Right ventricle myocardium inferior (tissue), 1 donor: ENCODE measurements at places on chromosomes 2 and 18. TPM values are rescaled to one million over a fixed set of nuclear protein-coding genes. Genes with fewer than 3 reads are reported as not detected.

DNA sequence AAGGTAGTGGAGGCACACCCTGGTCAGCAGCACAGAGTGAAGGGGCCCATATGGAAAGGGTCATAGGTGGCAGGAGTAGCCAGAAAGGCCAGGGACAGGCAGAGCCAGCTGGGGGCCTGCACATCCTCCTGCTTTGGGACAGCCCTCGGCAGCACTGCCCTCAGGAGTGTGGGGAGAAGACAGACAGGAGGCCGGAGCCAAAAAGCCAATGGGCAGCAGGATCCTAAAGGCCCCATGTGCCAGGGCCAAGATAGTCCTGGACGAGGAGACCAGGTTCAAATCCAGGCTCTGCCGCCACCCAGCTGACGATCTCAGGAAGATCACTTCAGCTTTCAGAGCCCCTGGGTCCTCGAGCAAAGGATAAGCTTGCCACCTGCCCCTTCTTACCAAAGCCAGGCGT lies 220.1 kb downstream of the TMEM163 start:
- no peak for DNase-seq

The SERPINB3 gene
- not detected for total RNA-seq

The DSC1 gene
- total RNA-seq: 3.0 TPM

DNA sequence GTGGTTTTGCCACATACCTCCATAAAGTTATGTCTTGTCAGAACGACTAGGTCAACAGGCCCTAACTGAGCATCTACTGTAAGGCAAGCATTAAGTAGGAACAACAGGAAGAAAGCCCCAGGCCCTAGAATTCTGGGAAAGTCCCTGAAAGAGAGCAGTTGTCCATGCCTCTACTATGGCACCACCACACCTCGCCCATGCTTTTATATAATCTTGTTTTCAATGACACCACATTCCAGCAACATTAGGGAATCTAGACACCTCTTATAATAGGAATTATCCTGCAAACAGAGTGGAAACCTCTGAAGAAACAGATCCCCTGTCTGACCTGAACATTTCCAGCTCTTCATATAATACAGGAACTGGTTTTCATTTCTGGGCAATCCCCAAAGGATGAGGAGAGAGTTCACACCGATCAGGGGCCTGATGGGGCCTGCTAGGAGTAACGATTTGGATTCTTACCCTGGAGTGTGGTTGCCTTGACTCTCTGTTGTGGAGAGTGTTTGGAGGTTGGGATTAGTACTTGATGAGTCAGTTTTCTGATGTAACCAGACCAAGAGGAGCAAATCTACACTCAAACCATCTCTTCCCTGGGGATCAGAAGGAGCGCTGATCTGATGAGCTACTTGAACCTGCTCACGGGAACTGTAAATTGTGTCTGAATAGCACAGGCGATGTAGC lies 31.9 kb upstream of the CEP68 start:
- no peak for DNase-seq

The SCN2A gene
- 0.16 TPM for total RNA-seq

The KIF1A gene
- total RNA-seq: 1.5 TPM

The IL36RN gene
- total RNA-seq: not detected

- DNase-seq: no peak
Measured at GRCh38 chr2:102159295-102159694, 16.7 kb downstream of the IL1R1 start.

DNA sequence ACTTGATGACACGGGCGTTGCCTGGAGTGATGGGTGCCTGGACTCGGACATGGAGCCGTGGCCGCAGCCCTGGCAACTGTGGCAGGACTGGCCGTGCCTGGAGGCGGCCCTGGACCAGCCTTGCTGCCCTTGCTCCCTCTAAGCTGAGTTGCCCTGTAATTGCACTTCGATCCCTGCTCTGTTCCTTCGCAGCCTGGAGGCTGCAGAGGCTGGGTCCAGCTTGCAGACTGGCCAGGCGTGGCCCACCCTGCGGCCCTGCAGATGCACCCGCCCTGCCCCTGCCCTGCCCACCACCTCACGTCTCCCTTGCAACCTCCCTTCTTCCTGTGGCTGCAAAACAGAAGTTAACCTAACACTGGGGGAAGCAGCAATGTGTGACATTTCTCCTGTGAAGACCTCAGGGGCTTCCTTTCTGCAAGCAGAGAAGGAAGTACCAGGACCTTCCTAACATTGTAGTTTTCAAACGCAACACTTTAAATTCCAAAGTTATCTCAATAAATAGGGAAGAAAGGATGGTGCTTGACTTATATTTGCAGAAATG lies 174.6 kb upstream of the TPO start:
- no peak for DNase-seq

- DNase-seq: no peak
Measured at GRCh38 chr2:174445248-174445647, 41.6 kb downstream of the GPR155 start.

DNA sequence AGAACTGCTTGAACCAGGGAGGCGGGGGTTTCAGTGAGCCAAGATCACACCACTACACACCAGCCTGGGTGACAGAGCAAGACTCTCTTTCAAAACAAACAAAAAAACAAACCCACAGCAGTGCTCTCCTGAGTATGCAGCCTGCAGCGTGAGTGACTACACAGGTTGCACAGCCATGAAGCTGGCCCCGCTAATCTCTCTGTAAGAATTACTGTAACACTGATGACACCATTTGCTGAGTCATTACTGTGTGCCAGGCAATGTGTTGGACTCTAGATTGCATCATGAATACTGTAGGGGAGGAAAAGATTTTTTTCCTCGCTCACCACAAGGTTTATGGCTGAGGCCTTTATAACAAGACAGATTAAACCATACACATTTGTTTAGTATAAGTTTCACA lies 118.6 kb upstream of the ATP8B1 start:
- DNase-seq: no peak

The RIT2 gene
- total RNA-seq: not detected

The KCNG2 gene
- total RNA-seq: not detected

DNA sequence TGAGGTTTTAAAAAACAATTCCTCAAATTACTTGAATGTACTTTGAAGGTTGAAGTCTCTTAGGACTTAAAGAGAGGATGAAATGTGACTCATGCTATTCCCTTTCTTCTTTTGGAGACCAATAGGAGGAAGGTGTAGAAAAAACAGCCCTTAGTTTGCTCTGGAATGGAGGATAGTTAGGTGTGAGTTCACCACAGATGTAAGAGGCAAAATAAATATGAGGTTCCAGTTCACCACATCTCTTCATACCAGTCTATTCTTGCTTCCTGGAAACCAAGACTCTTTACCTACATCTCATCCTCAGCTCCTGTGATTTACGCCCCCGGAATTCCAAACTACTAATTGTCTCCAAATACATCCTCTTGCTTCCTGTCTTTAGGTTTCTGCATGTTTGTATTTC lies 77.5 kb upstream of the TTC21B start:
- DNase-seq: no peak

DNA sequence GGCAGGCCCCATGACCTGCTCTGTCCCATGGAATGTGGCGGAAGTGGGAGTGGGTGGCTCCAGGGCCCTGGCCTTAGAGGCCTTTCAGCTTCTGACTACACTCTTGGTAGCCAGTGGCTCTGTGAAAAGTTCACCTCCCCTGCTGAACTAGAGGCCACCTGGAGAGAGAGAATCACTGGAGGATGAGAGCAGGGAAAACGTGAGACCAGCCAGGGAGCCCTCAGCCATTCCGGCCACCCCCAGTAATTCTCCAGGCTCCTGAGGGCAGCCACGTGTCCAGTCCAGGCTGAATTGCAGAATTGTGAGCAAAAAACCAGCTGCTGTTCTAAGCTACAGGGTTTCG lies 10.5 kb downstream of the COLEC12 start:
- DNase-seq: no peak

The LRATD1 gene
- total RNA-seq: 2.5 TPM

The ACP1 gene
- total RNA-seq: 79.2 TPM

The RBKS gene
- total RNA-seq: 4.0 TPM

The KCNJ13 gene
- not detected for total RNA-seq

The CCDC148 gene
- 0.78 TPM for total RNA-seq

The CASP10 gene
- total RNA-seq: 6.2 TPM

The TDRD15 gene
- total RNA-seq: not detected

GRCh38 chr18:52237551-52237950 lies 102.4 kb upstream of the DCC start:
- no peak for DNase-seq

The CHST9 gene
- 8.3 TPM for total RNA-seq

DNA sequence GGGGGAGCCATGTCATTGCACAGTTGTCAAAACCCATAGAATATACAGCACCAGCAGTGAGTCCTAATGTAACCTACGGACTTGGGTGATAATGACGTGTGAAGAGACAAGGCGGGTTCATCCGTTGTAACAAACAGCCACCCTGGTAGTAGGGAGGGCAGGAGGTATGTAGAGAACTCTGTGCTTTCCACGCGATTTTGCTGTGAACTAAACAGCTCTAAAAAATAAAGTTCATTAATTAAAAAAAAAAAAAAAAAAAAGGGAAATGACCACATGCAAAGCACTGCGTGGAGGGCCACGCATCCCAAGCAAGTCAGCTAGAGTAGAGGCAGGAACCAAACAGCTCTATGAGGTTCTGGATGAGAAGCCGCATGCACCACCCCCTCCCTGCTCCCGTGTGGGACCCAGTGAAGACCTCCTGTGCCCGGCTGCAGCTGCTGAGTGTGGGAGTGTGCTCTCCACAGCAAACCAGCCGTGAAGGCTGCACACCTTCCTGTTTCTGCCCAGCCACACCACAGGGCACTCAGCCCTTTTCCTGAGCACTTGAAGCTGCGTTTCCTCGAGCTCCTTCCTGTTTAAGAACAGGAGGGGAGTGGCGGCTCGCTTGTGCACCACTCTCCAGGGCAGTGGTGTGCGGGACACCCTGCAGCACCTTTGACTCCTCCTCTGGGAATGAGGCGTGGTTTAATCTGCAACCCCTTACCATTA lies 65.6 kb downstream of the ODC1 start:
- peak; percentile 81 for DNase-seq

The KCNK3 gene
- 4.5 TPM for total RNA-seq

- no peak for DNase-seq
Measured at GRCh38 chr18:76727589-76727988, 94.8 kb upstream of the ZNF236 start.

- DNase-seq: no peak
Measured at GRCh38 chr2:121358291-121358690, 73.3 kb upstream of the TFCP2L1 start.

DNA sequence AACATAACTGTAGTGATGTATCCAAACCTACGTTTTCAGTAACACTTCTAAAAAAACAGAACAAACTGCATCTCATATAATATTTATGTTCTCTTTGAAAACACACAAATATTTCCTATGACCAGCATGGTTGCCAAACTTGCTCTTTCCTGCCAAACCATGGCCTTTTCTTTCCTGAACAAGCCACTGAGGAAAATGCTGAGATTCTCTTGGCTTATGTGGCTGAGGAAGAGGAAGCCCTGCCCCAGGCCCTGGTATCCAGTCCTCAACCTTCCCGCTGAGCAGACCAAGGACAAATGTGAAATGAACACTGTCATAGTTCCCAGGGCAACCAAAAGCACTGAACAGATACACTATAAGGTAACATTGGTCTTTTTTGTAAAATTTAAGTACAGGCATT lies 35.9 kb upstream of the NARS1 start:
- DNase-seq: no peak

DNA sequence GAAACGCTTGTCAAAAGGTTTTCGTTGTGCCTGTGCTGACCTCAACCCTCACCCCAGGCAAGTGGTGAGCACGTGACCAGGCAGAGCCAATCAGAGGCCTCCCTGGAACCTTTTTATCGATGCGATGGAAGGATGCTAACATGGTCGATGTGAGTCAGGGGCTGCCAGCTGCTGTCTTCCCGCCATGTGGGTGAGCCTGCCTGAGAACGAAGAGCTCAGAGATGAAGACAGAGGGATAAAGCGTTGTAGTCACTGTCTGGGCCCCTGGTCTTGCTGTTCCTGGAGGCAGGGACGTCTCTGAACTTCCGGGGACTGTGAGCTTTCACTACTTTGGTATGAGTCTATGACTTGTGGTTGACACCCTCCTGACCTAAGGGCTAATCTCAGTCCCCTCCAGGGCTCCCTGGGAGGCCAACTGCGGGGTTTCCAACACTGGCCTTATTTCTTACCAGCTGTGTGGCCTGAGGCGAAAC lies 18.6 kb downstream of the DNMT3A start:
- no peak for DNase-seq

DNA sequence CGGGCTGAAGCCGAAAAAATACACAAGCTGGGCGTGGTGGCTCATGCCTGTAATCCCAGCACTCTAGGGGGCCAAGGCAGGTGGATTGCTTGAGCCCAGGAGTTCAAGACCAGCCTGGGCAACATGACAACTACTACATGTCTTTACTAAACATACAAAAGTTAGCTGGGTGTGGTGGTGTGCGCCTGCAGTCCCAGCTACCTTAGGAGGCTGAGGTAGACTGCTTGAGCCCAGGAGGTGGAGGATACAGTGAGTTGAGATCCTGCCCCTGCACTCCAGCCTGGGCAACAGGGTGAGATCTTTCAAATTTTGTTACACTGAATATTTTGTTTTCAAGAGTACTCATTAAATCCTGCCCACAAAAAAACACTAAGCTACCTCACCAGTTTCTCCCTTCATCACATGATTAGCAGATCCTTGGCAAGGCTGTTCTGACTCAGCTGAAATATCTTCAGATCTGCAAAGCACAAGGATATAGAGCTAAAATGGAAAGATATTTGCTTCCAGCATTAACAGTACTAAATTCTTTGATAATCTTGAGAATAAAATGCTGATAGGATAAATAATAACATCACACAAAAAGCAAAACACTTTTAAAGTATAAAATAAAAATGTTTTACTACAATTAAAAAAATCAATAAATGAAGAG lies 28.2 kb upstream of the MCM6 start:
- DNase-seq: no peak

DNA sequence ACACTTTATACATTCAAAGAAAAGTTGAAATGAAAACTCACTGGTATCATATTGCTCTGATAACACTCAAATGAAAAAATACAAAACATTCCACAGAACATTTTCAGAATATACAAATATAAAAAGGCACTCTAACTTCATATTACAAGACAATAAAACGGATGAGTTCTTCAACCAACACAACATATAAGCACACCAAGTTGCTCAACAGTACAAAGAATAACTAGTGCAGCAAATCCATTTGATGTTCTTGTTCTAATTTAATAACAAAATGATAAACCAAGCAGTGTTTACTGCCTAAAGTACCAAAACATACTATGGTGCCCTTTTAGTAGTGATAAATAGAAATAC lies 60.8 kb upstream of the PGAP1 start:
- no peak for DNase-seq

GRCh38 chr2:234251326-234252271 lies 201.1 kb downstream of the SPP2 start:
- DNase-seq: no peak

The PHLPP1 gene
- 5.1 TPM for total RNA-seq
